ENCODE measurements at places on chromosomes 1 and 21.

DNA sequence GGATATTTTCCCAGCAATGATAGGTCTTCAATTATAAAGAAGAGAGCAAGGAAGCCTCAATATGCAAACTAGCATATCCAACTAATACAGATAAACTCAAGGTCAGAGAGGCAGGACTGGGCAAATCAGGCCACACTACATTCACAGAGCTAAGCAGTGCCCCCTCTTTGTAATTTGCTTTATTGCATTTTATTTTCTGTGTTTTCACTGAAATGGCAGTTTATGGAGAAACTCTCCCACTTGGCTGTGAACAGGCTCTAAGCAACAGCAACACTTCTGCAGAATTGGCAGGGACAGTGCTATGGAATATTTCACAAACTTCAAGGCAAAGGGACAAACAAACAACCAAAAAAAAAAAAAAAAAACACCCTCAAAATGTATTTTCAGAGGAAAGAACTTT is 93.4 kb upstream of the SOD1 start:
- DNase-seq: no peak

GRCh38 chr1:215863796-215864195 is 296.7 kb downstream of the KCTD3 start:
- DNase-seq: no peak

DNA sequence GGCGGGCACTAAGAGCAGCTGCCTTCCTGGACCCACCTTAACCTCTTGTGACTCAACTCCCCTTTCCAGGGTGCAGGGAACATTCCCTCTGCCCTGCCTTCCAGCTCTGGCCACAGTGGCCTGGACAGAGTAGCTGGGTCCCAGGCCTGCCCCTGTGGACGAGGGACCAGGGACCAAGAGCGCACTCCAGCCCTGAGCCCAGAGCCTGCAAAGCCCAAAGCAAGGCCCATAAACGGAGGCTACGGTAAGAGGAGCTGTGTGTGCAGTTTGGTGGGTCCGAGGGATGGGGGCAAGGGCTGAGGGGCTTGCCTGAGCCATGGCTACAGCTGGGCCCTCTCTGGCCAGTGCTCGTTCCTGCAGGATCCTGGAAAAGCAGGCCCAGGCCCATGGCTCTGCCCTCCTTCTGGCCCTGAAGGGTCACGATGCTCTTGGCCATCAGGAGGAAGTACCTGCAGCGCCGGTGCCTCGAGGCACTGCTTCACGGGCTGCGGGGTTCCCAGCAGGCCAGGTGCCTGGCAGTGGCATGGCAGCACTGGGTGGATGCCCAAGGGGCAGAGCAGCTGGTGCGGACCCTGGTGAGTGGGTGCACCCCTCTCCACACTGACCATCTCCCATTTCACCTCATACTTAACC is 17.8 kb downstream of the MTHFR start:
- DNase-seq: no peak

- no peak for DNase-seq
Measured at GRCh38 chr1:15731735-15732685, 4.0 kb upstream of the SLC25A34 start.

DNA sequence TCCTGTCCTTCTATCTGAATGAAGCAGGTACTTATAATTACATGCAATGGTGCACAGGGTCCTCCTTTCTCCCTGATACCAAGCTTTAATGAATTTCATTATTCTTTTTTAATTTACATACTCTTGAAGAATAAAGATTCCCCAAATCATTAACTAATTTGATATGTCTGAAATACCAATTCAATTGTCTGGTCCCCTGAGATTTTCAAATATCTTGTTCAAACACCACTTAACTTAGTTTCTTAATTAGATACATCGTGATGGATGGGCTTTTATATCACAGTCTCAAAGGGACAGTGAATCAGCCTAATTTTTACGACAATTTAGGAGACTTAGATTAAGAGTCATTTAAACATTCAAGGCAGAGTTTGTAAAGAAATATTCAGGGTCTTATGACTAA is 1054.6 kb downstream of the PLA2G4A start:
- DNase-seq: no peak

- DNase-seq: no peak
Measured at GRCh38 chr1:182723200-182723599, 38.8 kb upstream of the RGS8 start.

- DNase-seq: no peak
Measured at GRCh38 chr1:11790880-11791715, 14.7 kb downstream of the MTHFR start.

DNA sequence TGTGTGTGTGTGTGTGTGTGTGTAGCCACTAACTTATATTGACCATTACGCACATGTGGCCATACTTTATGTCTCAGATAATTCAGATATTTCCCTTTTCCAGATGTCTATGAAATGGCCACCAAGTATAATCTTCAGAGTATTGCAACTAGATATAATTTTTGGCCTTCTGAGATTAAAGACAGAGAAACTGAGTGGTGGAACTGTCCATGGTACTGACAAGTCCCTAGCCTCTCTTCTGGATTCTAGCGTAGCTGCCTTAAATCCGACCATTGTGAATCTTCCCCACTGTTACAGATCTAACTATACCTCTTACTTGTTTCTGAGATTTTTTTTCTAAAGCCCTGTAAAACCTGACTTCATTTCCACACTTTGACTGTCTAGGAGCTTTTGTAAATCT is 100.0 kb upstream of the SERTAD4 start:
- no peak for DNase-seq

DNA sequence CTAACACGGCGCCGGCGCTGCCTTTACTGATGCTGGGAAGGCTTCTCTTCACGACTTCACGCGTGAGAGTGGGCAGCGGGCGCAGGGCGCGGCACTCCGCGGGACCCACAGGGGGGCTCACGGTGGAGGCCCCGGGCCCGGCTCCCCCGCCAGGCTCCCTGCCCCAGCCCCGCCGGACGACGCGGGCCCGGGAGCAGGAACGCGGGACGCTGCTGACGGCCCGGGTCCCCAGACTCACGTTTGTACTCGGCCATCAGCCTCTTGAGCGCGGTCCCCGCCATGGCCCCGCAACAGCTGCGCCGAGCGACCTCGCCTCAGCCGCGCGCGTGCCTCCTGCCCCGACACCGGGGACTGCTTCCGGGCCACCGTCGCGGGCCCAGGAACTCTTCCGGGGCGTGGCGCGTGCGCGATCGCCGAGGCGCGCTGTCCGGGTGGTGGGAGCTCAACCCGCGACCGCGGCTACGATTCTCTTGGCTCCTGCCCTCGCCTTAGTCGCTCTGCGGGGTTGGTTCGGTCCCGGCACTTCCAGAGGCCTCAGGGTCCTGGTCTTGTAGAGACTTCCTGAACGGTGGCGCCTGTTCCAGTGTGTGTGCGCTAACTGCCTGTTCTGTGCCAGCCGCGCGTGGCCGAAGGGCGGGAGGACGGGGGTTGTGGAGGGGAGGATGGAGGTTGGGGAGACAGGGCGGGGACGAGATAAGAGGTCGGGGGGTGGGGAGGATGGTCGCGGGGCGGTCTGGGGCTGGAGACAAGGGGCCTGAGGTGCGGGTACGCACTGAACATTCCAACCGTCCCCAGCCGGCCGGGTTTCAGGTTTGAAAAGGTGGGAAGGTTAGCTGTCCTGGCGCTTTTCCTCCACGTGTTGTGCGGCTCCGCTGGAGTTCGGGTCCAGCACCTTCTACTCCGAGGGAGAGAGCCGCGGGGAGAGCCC is at the start of gene UBE2G2:
Gene UBE2G2, minus strand, starts transcription at position 353 of the 928 bp plus-strand sequence. Its CDS starts 72 bp downstream, at position 281.
- peak; percentile 92 for DNase-seq

GRCh38 chr1:18535391-18536210 is 54.9 kb downstream of the KLHDC7A start:
- no peak for DNase-seq

GRCh38 chr1:103024051-103024450 is 84.3 kb downstream of the COL11A1 start:
- no peak for DNase-seq

DNA sequence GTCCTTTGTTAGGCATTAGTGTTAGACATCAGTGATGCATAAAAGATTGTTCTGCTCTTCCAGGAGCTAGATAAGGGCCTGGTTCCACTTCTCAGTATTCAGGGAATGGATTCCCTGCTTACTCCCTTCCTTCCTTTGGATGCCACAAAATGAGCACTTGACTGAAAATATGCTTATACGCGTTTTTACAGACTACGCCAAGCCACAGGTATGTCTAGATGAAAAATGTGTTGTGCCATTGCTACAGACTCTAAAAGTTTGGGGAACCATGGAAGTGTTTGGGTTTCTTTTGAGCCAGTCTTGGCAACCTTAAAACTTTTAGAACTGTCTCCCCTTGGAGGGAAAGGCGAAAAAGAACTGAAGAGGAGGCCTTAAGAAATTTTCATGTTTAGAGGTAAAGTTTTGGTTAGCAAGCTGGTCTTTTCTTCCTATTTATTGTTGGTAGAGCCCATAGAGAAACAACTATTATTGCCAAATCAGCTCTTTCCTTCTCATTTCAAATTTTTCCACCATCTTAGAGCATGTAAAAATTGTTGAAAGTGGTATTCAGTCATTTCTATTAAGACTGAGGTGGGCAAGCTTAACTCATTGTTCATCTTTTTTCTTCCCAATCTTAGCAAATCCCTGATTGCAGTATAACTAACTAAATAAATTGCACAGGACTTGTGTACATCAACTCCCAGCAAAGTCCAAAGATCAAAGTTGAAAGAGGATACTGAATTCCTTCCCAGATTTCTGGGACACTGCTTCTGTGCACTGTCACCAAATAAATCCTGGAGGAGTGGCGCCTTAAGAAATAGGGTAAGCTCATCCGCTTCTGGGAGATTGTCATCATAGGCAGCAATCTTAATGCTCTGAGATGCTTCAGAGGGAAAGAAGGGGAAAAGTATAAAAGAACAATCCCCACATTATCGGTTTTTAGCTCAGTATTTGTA is 18.9 kb downstream of the FGGY start:
- DNase-seq: no peak

- DNase-seq: no peak
Measured at GRCh38 chr1:33375316-33375715, 54.4 kb upstream of the A3GALT2 start.
